Effector memory CD4-positive, alpha-beta T cell (primary cell): ENCODE measurements at places on chromosomes 13 and 19.

- H3K4me1 ChIP-seq, result peaks cover 13% of the 10 kb centered on the region
- no peak overlapping the region for H3K4me3 ChIP-seq
- H3K36me3 ChIP-seq, result no peaks in the 10 kb centered on the region
- no peak overlapping the region for H3K27ac ChIP-seq
- DNase-seq, result no peak
Measured at GRCh38 chr19:7507884-7508283, 8.0 kb upstream of the ZNF358 start.

- peak; percentile 29 for DNase-seq
- H3K4me1 ChIP-seq, result no peaks in the 10 kb centered on the region
- no peaks in the 10 kb centered on the region for H3K36me3 ChIP-seq
Measured at GRCh38 chr19:50537769-50538230, 24.1 kb upstream of the ASPDH start.

- H3K36me3 ChIP-seq, result no peaks in the 10 kb centered on the region
- H3K4me3 ChIP-seq, result no peak overlapping the region
- no peaks in the 10 kb centered on the region for H3K4me1 ChIP-seq
- DNase-seq, result no peak
- no peaks in the 10 kb centered on the region for H3K27me3 ChIP-seq
- no peak overlapping the region for H3K27ac ChIP-seq
Measured at GRCh38 chr13:100594731-100595130, 6.1 kb upstream of the GGACT start.

DNA sequence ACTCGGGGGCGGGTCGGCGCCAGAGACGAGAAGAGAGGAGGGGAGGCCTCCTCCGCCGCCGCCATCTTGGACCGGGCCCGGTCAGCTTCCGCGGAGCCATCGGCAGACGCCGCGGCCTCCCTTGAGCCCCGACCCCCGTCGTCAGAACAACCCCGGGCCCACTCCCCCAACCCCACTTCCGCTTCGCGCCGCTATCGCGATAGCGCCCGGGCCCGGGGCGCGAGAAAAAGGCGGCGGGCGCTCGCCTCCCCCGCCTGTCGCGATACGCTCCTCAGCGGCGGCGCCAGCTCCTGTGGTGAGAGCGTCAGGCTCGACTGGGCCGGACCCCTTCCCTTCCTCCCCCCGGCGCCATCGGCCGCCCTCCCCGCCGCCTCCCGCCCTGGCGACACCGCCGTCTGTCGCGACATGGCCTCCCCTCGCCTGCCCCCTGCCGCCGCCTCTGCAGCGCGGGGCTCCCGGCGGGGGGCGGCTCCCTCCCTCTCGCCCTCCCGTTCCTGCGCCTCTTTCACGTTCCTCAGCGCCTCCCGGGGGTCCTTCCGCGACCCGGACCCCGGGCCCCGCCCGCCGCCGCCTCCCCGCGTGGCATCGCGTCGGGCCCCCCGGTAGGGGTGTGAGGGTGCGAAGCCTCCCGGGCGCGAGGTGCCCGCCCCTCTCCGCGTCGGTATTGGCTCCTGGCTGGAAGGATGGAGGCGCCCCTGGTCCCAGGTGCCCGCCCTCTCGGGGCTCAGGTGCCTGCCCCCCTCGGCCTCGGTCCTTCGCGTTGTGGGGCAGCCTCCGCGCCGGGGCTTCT is at the start of gene CNOT3:
CNOT3 (plus strand) TSS at position 64 of the 790 bp plus-strand sequence. CDS start 5,217 bp downstream, outside the sequence.
- peaks cover 33% of the 10 kb centered on the region for H3K4me1 ChIP-seq
- peak within 1 kb of the TSS; percentile 97 for H3K27ac ChIP-seq
- peak; percentile 30 for DNase-seq
- H3K27me3 ChIP-seq, result no peaks in the 10 kb centered on the region
- peaks cover 23% of the 10 kb centered on the region for H3K36me3 ChIP-seq
- H3K4me3 ChIP-seq, result peak within 1 kb of the TSS; percentile 88

DNA sequence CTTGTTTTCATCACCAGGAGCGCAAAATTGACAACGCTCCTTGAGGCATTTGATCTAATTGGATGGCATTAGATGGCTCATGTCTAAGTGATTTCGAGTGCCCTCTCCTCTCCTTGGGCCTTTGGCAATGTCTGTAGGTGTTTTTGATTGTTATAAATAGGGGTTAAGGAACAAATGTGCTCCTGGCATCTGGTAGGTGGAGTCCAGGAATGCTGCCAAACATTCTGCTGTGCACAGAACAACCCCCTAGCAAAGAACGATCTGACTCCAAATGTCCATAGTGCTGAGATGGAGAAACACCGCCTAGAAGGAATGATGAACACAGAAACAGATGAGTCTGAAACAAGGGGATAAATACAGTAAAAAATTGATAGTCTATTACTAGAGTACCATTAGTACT is 68.0 kb upstream of the C1QTNF9B start:
- no peaks in the 10 kb centered on the region for H3K36me3 ChIP-seq
- no peak for DNase-seq
- H3K27me3 ChIP-seq, result no peaks in the 10 kb centered on the region
- H3K4me3 ChIP-seq, result no peak overlapping the region
- no peak overlapping the region for H3K27ac ChIP-seq

GRCh38 chr13:42328672-42329071 is 56.7 kb downstream of the AKAP11 start:
- H3K27me3 ChIP-seq, result no peaks in the 10 kb centered on the region
- H3K36me3 ChIP-seq, result no peaks in the 10 kb centered on the region
- DNase-seq, result no peak
- H3K27ac ChIP-seq, result no peak overlapping the region

DNA sequence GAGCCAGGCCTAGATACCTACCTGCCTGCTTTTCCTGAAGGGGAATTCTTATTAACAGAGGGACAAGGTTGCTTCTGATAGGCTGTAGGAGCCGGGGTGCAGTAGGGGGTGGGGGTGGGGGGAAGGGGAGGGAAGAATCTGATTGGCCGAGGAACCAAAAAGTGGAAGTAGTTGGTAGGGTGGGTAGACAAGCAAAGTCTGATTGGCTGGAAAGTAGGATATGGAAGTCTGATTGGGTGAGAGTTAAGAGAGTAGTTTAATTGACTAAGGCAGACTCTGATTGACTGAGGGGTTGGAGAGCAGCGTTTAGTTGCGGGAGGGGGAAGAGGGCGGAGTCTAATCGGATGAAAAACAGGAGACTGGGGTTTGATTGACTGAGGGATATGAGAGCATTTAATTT is 9.4 kb upstream of the CYP4F22 start:
- no peak overlapping the region for H3K27ac ChIP-seq
- no peak for DNase-seq
- H3K27me3 ChIP-seq, result no peaks in the 10 kb centered on the region
- H3K36me3 ChIP-seq, result no peaks in the 10 kb centered on the region

- no peak overlapping the region for H3K27ac ChIP-seq
- H3K27me3 ChIP-seq, result no peaks in the 10 kb centered on the region
- H3K36me3 ChIP-seq, result peaks cover 25% of the 10 kb centered on the region
Measured at GRCh38 chr13:52026246-52026626, 1.7 kb downstream of the UTP14C start.

DNA sequence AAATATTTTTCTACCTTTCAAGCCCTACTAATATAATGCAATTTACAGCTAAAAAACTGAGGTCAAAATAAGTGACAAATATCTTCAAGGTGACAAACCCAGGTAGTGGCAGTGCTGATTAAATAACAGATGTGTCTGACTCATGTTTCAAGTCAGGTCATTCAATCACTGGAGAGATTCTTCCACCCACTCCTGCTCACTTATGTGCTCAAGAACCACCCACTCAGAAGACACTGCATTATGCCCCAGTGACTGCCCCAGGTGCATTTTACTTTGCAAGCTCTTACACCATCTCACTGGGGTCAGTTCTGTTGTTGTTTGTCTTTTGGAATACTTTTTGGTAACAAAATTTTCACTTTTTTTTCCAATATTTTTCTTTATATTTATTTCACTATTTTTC is 2.2 kb downstream of the ZNF100 start:
- no peaks in the 10 kb centered on the region for H3K27me3 ChIP-seq
- H3K4me3 ChIP-seq, result no peak overlapping the region
- DNase-seq, result no peak

DNA sequence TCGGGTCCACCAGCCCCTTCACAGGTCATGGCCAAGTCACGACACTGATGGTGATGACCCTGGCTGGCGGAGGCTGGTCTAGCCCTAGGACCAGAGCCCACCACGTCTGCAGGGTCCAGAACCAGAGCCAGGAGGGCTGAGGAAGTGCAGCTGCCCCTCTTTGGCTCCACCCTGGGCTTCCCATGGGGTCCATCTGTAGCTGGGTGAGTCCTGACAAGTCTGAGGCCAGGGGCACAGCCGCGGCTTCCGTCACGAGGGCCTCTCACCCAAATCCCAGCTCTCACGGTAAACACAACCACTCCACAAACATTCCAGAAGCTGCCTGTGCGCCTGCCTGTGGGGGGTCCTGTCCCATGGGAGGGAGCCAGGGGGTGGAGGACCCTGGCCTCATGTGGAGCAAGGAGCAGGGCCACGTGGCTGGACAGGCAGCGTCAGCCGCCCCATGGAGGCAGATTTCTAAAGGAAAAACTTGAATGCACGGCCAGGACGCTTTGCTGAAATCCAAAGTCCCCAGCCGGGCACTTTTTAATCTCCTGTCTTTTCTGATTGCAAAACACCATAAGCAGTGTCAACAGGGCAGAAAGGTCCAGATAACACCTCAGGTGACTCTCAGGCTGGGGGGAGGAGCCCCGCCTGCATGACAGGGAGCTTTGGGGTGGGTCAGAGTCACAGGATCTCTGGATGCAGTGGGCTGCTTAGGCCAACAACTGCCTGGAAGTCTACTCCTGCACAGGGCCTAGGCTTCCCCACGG is 29.9 kb downstream of the CEBPG start:
- no peak for DNase-seq
- no peaks in the 10 kb centered on the region for H3K4me1 ChIP-seq
- no peaks in the 10 kb centered on the region for H3K36me3 ChIP-seq
